Activated T-helper 1 cell treated with anti-CD3 and anti-CD28 coated beads, Interleukin-2, amount 50 U/mL, for 16 hours (primary cell): ENCODE measurements at places on chromosomes 16 and 17.

DNA sequence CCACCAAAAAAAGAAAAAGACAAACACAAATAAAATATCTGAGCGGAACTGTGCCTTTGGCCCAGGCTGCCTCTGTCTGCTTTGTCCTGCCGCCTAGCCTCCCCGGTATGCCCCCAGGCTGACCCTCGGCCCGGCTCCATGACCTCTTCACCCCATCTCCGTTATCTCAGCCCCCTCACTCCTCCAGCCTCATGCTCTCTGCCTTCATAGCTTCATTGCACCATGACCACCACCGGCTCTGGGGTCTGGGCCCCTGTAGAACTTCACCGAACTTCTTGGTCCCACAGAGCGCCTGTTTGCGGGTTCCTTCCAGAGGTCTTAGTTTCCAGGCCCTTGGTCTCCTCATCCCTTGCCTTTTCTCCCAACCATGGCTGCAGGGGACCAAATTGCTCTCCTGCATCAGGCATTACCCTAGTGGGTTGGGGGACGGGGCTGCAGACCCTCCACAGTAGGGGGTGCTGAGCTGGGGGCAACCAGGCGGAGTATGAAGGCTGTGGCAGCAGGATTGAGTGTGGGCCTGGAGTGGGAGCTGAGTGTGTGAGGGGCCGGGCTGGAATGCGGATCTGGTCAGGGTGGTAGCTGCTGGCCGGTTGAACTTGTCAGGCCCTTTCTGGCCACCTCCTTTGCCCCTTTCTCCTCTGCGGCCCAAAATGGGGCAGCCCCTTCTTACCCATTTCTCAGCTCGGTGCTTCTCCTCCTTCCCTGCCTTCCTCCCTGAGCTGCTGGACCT is 6.9 kb downstream of the HIRIP3 start:
- DNase-seq: no peak

- no peak for DNase-seq
Measured at GRCh38 chr17:82047914-82048570, 3.6 kb downstream of the RFNG start.

DNA sequence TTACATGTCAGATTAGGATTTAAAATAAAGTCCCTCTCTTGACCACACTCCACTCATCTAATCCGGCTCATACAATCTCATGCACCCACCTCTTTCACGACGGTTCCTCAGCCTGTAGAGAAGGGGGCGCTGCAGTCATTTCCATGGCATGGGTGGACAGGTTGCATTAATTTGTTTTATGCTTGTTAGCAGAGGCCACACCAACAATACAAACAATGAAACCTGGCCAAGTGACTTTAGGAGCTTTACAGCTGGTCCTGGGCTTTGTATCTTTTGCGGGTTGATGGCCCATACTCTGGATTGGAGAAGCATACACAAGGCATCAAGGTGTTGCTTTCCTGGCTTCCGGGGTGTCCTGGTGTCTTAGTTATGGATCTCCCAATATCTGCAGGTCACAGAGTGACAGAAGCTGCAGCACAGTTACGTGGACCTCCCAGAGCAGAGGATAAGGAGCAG is 9.7 kb upstream of the SNF8 start:
- DNase-seq: no peak

- no peak for DNase-seq
Measured at GRCh38 chr17:82321947-82322466, 4.6 kb upstream of the CD7 start.

DNA sequence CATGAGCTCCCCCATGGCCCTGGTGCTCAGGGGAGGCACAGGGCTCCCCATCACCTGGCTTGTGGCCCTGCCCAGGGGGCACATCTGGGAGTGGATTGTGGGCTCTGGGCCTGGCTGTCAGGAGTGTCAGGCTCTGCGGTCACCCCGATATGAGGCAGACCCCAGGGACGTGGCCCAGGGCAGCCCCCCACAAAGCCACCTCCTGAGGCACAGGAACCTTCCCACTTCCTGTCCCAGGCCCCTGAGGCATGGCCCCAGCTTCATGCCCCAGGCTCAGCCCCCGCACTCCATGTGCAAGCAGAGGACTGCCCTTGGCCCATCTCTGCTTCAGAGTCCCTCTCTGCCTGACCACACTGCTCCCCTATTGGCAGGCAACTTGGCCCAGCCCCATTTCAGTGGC is 160.3 kb downstream of the PCTP start:
- no peak for DNase-seq

DNA sequence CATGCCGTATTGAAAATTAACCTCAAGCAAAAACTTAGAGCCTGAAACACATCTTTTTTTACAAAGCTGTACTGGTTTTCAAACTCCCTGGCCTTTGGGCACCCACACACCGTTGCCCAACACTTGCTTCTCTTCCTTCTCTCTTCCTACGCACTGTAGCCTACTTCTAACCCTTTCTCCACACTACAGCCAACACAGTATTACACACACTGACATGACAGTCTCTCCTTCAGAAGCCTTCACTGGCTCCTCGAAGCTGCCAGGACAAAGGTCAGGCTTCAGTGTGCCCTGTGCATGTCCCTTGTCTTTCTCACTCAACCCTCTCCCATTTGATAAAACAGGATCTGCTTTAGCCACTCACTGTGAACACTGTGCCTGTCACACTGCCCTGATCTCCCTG is 8.0 kb downstream of the FANCA start:
- DNase-seq: no peak

GRCh38 chr16:89289428-89290395 is 72.2 kb downstream of the ZNF778 start:
- peak; percentile 43 for DNase-seq

DNA sequence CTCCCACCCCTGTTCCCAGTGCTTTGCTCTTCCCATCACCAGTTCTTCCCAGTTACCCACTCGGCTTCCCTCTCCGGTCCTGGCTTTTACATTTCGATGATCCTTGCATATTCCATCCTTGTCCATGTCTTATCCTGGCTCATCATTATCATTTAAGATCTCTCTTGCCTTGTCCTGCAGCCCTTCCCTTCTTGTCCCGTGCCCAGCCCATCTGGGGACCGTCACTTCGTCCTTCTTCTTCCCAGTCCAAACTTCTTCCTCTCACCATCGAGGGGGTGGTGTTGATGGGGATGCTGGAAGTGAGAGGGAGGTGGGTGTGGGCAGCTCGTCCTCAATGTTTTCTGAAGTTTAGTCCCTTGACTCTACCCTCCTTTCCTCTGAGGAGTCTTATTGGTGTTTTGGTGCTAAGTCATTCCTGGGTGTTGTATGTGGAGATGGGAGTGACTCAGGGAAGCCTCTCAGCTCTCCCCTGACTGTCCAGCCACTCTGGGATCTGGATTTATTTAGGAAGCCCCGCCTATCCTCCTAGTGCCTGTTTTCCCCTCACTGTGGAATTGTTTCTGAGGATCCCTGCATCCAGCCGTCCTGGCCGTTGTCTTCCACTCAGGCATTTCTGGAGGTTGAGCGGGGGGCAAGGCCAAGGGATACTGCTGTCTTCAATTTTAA is 975 bp downstream of the SNX29 start:
- DNase-seq: no peak

- DNase-seq: no peak
Measured at GRCh38 chr16:81431554-81432353, 12.9 kb upstream of the CMIP start.

DNA sequence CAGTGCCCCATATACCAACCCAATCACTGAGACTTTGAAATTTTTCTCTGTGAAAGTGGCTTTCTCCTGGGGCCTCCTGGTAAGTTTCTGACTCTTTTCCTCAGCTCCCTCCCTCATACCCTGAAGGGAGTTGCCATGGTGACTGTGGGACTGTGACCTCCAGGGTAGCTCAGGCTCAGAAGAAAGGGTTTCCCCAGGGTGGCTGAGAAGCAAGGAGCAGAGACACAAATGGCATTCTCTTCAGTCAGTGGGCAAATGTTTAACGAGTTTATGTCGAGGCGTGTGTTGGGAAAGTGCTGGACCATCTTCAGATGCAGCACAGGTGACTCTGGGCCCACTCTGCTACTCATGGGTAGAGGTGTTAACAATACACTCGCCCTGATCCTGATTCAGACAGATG is 46.8 kb downstream of the MRPS23 start:
- no peak for DNase-seq

- no peak for DNase-seq
Measured at GRCh38 chr17:27888067-27888466, 5.1 kb downstream of the LYRM9 start.

DNA sequence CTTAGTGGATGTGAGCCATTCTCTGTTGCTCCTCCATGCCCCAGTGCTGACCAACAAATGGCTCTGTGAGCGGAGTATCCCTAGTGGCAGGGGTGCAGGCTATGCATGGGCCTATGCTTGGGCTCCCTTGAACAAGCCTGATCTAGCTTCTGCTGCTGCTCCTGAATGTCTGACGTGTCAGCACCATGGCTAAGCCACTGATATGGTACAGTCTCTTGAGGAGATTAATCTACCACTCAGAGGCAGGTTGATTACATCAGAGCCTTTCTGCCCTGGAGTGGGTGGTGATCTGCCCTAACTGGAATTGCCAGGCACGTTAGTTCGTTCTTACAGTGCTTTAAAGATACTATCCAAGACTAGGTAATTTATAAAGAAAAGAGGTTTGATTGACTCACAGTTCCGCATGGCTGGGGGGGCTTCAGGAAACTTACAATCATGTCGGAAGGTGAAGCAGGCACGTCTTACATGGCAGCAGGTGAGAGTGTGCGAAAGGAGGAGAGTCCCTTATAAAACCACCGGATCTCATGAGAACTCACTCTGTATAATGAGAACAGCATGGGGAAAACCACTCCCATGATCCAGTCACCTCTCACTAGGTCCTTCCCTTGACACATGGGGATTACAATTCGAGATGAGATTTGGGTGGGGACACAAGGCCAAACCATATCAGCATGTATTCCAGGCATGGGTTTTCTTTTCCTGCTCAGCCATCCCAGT is 41.5 kb upstream of the B4GALNT2 start:
- no peak for DNase-seq

GRCh38 chr17:75325827-75326225 is 36.6 kb upstream of the SLC25A19 start:
- DNase-seq: no peak

GRCh38 chr16:80909720-80910119 is 97.0 kb downstream of the CMC2 start:
- no peak for DNase-seq

- no peak for DNase-seq
Measured at GRCh38 chr16:80989801-80990200, 16.9 kb downstream of the CMC2 start.

- peak; percentile 58 for DNase-seq
Measured at GRCh38 chr17:2828397-2829038, 32.3 kb downstream of the RAP1GAP2 start.

GRCh38 chr17:48125829-48126531 is 18.4 kb downstream of the SNX11 start:
- DNase-seq: no peak

DNA sequence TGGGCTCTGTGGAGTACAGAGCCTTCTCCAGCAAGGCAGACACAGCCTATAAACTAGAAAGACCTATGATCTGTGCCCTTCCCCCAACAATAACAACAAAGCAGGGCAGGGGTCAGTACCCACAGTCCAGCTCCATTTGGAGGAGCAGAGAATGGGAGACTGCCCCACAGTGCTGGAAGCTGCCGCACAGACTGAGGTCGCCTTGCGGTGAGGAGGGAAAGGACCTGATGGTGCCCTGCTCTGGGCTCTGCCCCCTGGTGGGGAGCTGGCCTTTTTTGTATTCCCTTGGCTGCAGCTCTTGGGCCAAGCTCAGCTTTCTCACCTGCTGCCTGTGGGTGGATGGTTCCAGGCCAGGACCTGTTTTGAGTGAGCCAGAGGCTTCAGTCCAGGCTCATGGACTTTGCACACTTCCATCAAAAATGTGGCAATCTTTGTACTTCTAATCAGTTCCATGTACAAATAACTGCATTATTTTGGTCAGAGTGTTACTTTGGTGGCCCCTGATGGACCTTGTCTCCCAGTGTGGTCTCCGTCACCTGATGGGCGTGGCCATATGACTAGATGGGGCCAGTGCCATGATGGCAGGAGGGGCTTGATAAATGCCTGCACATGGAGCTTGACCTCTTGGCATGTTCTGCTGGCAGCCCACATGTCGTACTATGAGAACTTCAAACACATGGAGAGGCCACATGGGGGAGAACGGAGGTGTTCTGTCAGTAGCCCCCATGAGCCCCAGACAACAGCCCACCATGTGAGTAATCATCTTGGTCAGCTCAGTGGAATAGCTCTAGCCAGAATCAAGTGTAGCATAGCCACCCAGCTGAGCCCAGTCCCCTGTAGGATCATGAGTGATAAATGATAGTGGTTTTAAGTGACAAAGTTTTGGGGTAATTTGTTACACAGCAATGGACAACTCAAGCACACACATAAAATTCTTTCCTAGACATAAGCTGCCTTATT is 24.2 kb downstream of the B9D1 start:
- DNase-seq: peak; percentile 39
